Upper lobe of left lung (tissue), 6 donors: ENCODE measurements at places on chromosomes 7 and 10. TPM values are rescaled to one million over a fixed set of nuclear protein-coding genes. Genes with fewer than 3 reads are reported as not detected.

The NKX6-2 gene
- total RNA-seq: not detected

- peak within 1 kb of the TSS; percentile 99 for H3K4me3 ChIP-seq
- no peaks in the 10 kb centered on the region for H3K27me3 ChIP-seq
Observed at GRCh38 chr10:100986952-100987684, at the start of the genes MRPL43 and TWNK. MRPL43 (minus strand) TSS chr10:100987497; CDS start chr10:100987443, 54 bp downstream. TWNK (plus strand) TSS chr10:100987543; CDS start chr10:100988211, 668 bp downstream.

- no peaks in the 10 kb centered on the region for H3K27me3 ChIP-seq
- no peaks in the 10 kb centered on the region for H3K4me1 ChIP-seq
- no peak for DNase-seq
Observed at GRCh38 chr7:151068069-151068773, 8.8 kb downstream of the SLC4A2 start.

DNA sequence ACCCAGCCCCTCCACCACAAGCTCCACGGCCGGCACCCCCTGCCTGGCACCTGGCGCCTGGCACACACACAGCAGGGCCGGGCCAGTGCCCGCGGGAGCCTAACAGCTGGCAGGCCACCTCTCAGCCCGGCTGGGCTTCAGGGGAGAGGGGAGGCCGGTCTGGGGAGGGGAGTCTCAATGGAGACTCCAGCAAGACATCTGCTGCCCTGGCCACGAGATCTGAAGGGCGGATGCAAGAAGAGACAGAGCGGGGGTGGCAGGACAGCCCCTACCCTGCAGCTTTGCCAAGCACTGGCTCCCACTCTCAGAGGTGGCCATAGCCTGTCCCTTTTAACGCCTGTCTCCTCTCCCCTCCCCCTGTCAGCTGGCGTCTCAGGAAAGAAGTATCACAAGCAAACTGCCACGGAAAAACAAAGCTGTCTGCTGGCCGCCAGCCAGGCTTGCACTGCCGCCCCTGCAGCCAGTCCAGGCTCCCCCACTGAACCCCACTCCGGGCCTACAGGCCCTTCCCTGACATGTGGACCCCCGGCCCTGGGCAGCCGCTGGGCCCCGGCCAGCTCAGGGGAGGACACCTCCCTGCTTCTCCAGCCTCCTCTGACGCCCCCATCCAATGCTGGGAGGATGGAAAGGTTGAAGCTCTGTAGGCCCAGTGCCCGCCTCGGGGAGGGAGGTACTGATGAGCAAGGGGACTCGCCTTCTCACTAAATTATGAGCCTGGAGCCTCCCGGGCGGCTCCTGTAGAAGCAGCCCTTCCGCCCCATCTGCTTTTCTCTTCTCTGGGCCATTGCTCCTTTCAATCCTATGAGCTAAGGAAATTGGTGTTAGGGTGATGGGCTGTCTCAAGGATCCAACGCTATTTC, 178.4 kb downstream of the ARHGAP12 start:
- no peaks in the 10 kb centered on the region for H3K27me3 ChIP-seq
- H3K4me3 ChIP-seq: no peak overlapping the region
- H3K27ac ChIP-seq: peak overlapping the region; percentile 68
- peak; percentile 81 for DNase-seq
- no peaks in the 10 kb centered on the region for H3K36me3 ChIP-seq
- H3K4me1 ChIP-seq: peaks cover 19% of the 10 kb centered on the region

- H3K4me1 ChIP-seq: peaks cover 25% of the 10 kb centered on the region
- H3K4me3 ChIP-seq: no peak overlapping the region
- no peaks in the 10 kb centered on the region for H3K27me3 ChIP-seq
- peaks cover 97% of the 10 kb centered on the region for H3K36me3 ChIP-seq
- H3K27ac ChIP-seq: no peak overlapping the region
- no peak for DNase-seq
Observed at GRCh38 chr7:73446682-73447081, 13.1 kb downstream of the FZD9 start.

- H3K36me3 ChIP-seq: no peaks in the 10 kb centered on the region
- no peak overlapping the region for H3K27ac ChIP-seq
- no peaks in the 10 kb centered on the region for H3K4me1 ChIP-seq
- H3K4me3 ChIP-seq: no peak overlapping the region
- DNase-seq: no peak
Observed at GRCh38 chr10:89550509-89550908, 15.1 kb upstream of the SLC16A12 start.
